Heart right ventricle (tissue), 16 donors: ENCODE measurements at places on chromosomes 11 and 22. TPM values are rescaled to one million over a fixed set of nuclear protein-coding genes. Genes with fewer than 3 reads are reported as not detected.

GRCh38 chr11:70365544-70365927, 32.8 kb upstream of the CTTN start:
- no peak for DNase-seq

- no peak for DNase-seq
Observed at GRCh38 chr11:17272801-17273200, 3.7 kb upstream of the NUCB2 start.

- no peak for DNase-seq
Observed at GRCh38 chr11:47179655-47179991, 2.9 kb upstream of the ARFGAP2 start.

- DNase-seq, result no peak
Observed at GRCh38 chr11:116481126-116481675, 291.6 kb downstream of the BUD13 start.

DNA sequence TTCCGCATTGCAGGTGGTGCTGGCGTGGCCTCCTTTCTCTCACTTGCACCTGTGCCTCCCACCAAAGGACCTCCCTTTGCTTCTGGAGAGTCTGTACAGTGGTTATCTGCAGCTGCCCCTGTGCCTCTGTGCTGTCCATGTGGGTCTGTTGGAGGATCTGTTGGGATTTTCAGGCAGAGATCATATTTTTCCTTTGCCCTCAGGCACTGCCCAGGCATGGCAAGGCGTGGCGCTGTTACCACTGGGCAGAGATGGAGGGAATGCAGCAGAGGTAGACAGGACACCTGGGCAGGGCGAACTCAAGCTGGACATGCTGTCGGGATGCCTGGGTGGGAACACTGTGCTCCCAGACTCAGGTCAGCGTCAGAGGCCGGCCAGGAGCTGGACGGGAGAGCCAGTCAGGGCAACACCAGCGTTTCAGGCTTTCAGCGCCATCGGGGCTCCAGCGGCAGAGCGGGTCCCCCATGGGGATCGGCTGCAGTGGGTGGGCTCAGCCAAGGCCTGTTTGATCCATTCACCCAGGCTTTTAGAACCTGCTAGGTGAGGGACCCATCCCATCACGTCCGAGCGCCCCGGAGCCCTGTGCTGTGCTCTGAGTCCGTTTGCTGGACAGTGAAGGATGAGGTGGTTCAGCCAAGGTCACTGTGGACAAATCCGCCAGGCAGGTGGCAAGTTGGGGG, 718.9 kb downstream of the BRD1 start:
- DNase-seq, result no peak

GRCh38 chr22:42962295-42963230, 52.4 kb downstream of the PACSIN2 start:
- no peak for DNase-seq

GRCh38 chr11:10792385-10793068, 16.2 kb downstream of the EIF4G2 start:
- peak; percentile 88 for DNase-seq

Gene MUC2
- total RNA-seq, result not detected

Gene POU2AF1
- 0.08 TPM for total RNA-seq

Gene DCHS1
- total RNA-seq, result 11.5 TPM

Gene SCARF2
- 2.3 TPM for total RNA-seq
